SK-MEL-5 (cell line): ENCODE measurements at places on chromosomes 12 and 14. TPM values are rescaled to one million over a fixed set of nuclear protein-coding genes. Genes with fewer than 3 reads are reported as not detected.

- no peak for DNase-seq
These were observed 3.5 kb downstream of the MYF6 start for GRCh38 chr12:80710727-80711449.

The USP44 gene
- 0.21 and 0.45 TPM in 2 replicates for total RNA-seq

DNA sequence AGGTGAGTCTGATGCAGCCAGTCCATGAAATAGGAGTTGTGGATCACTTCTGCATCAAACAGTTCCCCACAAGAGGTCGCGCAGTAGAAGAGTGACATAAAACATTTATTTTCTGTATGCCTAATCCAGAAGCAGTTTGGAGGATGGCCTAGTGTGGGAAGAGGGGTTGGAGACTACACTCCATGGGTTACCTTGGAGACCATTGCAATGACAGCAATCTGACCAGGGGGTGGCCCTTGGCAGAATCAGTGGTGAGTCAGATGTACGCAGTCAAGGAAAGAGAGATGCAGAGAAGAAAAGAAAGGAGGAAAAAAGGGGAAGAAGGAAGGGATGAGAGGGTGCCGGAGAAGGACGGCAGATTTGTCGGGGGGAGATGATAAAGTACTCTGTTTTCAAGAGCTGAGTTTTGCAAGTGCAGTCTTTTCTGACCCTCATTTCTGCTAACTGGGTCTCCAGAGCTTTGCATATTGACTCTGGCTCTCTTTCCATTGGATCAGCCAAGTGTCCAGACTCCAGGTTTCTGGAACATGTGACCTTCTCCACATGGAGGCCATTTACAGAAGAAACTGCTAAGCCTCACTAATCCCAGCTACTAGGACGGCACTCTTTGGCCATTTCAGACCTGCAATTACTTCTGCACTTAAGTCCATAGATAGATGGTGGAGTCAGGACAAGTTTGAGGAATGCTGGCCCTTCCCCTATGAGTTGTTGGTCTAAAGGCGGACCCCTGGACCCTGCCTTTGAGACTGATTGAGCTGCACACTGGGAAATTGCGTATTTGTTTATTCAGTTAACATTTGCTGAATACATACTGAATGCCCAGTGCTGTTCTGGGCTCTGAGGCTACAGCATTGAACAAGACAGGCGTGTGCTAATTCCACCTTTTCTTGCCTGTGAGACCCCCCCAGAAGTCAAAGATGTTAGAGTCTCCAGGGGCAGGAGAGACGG lies 424.2 kb downstream of the BCL11B start:
- DNase-seq: peak; percentile 4

The COL2A1 gene
- total RNA-seq: 0.03 TPM in 1 of 2 replicates, not detected in the other

GRCh38 chr14:23559010-23559925 lies 3.2 kb downstream of the THTPA start:
- DNase-seq: peak; percentile 65
